MCF 10A (cell line): ENCODE measurements at places on chromosomes 7 and 10. TPM values are rescaled to one million over a fixed set of nuclear protein-coding genes. Genes with fewer than 3 reads are reported as not detected.

The TMEM270 gene
- total RNA-seq: not detected in 2 replicates

The SPDYE16 gene
- 0.29 TPM in 1 of 2 replicates, not detected in the other for total RNA-seq

The ATOH7 gene
- total RNA-seq: not detected in 2 replicates

The ZNF488 gene
- total RNA-seq: 0.12 TPM in 2 replicates

The LIPF gene
- not detected in 2 replicates for total RNA-seq
